ENCODE measurements at places on chromosomes 11 and 22.

- H3K4me1 ChIP-seq, result no peaks in the 10 kb centered on the region
- no peaks in the 10 kb centered on the region for H3K27me3 ChIP-seq
- no peaks in the 10 kb centered on the region for H3K36me3 ChIP-seq
- no peak for DNase-seq
These were observed 8.4 kb upstream of the OMP start for GRCh38 chr11:77093987-77094840.

DNA sequence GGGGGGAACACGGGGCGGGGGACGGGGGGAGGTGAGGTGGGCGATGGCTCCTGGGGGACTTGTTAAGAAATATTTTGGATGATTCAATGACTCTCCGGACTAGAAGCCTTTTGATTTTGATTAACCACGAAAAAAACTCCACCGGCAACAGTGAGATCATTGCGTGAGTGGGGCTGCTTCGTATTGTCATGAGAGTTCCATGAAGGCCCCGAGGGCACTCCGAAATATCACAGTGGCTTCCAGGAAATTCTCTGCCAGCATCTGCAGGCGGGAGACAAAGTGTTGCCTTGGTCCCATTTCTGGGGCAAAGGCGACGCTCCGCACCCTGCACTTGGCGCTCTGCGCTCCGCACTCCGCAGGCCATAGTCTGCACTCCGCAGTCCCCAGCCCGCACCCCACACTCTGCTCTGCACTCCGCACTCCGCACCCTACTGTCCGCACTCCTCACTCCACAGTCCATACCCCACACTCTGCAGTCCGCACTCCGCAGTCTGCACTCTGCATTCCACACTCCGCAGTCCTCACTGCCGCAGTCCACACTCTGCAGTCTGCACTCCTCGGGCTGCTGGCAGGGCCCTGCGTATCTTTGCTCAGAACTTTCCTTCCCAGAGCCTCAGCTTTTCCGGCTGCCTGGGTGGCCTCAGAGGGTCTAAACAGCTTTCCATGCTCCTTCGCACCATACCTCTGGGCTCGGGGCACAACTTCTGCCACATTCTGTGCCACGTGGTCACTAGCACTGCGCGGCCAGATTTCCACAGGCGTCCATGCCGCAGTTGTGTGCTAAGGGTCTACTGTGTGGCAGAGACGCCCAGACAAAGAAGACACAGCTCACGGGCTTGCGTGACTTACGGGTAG, 61.1 kb downstream of the LINC01488 start:
- H3K27ac ChIP-seq, result no peak overlapping the region
- no peaks in the 10 kb centered on the region for H3K27me3 ChIP-seq
- H3K4me1 ChIP-seq, result no peaks in the 10 kb centered on the region
- no peaks in the 10 kb centered on the region for H3K36me3 ChIP-seq
- DNase-seq, result no peak
- no peak overlapping the region for H3K4me3 ChIP-seq

GRCh38 chr11:44338026-44338425, 28.1 kb upstream of the ALX4 start:
- DNase-seq, result no peak
- no peak overlapping the region for H3K4me3 ChIP-seq
- H3K27me3 ChIP-seq, result peaks cover 17% of the 10 kb centered on the region

DNA sequence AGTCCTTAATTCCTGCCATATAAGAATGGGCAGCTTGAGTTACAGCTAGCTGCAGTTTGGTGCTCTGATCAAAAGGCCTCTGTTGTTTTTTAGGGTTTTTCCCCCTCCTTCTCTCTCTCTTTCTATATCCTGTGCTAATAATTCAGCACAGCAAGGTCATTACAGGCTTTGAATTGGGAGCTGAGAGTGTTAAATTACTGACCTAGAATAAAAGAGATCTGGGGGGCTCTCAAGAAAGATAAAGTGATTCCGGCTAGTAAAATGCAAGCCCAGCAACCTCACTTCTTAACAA, 84.9 kb downstream of the CSTPP1 start:
- no peak overlapping the region for H3K27ac ChIP-seq
- no peak for DNase-seq
- no peak overlapping the region for H3K4me3 ChIP-seq
- H3K4me1 ChIP-seq, result peaks cover 3% of the 10 kb centered on the region
- H3K36me3 ChIP-seq, result no peaks in the 10 kb centered on the region
- no peaks in the 10 kb centered on the region for H3K27me3 ChIP-seq

DNA sequence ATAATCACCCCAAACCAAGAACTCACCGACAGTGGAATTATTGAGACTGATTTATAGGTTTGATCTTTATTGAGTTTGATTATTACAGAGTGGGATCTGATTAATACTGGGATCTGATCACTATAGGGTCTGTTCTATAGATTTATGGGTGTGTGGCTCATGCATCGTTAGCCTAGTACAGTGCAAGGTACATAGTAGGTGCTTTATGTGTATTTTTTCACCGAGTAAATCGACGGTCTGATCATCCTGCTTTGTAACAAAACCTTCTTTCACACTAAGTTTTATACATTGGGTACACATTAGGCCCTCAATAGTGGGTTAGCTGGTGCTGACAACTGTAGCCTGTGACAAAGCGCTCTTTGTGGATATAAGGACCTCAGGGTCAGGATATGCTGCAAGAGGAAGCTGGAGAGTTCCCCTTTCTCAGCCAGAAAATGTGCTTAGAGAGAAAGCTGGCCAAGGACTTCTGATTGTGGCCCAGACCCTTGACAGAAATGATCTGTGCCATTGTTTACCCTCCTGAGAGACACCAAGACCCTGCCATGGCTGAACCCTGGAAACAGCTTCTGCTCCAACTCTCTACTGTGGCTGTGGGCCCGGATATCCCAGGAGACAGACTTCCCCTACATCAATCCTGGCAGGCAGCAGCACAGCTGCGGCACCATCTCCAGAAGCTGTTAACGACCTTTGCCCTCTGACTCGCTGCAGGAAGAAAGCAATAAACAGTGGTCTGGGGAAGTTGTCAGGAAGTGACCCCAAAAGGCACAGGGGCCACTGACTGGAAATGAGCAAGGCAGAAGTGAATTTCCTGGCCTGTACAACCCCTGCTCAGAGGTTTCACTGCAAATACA, 16.1 kb upstream of the TPP1 start:
- H3K27ac ChIP-seq, result no peak overlapping the region
- H3K4me3 ChIP-seq, result no peak overlapping the region
- H3K27me3 ChIP-seq, result peaks cover 5% of the 10 kb centered on the region
- H3K36me3 ChIP-seq, result no peaks in the 10 kb centered on the region
- H3K4me1 ChIP-seq, result no peaks in the 10 kb centered on the region
- no peak for DNase-seq

GRCh38 chr11:122068837-122069236, 47.2 kb downstream of the BLID start:
- no peak for DNase-seq
- H3K4me1 ChIP-seq, result no peaks in the 10 kb centered on the region
- H3K27me3 ChIP-seq, result no peaks in the 10 kb centered on the region
- no peaks in the 10 kb centered on the region for H3K36me3 ChIP-seq
- no peak overlapping the region for H3K4me3 ChIP-seq
- H3K27ac ChIP-seq, result no peak overlapping the region

DNA sequence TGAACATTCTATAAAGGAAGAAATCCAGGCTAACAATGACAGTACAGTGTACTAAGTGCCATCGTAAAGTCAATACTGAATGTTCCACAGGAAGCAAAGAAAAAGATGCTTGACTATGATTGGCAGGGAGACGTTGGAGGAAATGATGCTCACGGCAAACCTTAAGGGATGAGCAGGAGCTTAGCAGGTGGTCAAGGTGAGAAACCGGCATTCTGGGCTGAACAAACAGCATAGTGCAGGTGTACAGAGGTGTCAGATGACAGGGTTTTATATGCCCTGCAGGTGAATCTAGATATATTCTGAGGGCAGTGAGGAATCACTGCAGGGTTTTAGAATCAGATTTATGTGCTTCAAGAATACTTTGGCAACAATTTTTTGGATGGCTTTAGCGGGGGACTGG, 85.3 kb upstream of the HEPHL1 start:
- no peaks in the 10 kb centered on the region for H3K27me3 ChIP-seq
- H3K4me3 ChIP-seq, result no peak overlapping the region
- no peaks in the 10 kb centered on the region for H3K36me3 ChIP-seq
- no peak overlapping the region for H3K27ac ChIP-seq

- H3K27ac ChIP-seq, result no peak overlapping the region
- no peaks in the 10 kb centered on the region for H3K36me3 ChIP-seq
- no peaks in the 10 kb centered on the region for H3K4me1 ChIP-seq
- no peaks in the 10 kb centered on the region for H3K27me3 ChIP-seq
These were observed 102.4 kb upstream of the TIMP3 start for GRCh38 chr22:32699001-32699582.

- peaks cover 12% of the 10 kb centered on the region for H3K4me1 ChIP-seq
- no peak overlapping the region for H3K4me3 ChIP-seq
- H3K27me3 ChIP-seq, result no peaks in the 10 kb centered on the region
- peaks cover 6% of the 10 kb centered on the region for H3K36me3 ChIP-seq
These were observed 1.7 kb upstream of the SLC29A2 start for GRCh38 chr11:66373265-66373664.

DNA sequence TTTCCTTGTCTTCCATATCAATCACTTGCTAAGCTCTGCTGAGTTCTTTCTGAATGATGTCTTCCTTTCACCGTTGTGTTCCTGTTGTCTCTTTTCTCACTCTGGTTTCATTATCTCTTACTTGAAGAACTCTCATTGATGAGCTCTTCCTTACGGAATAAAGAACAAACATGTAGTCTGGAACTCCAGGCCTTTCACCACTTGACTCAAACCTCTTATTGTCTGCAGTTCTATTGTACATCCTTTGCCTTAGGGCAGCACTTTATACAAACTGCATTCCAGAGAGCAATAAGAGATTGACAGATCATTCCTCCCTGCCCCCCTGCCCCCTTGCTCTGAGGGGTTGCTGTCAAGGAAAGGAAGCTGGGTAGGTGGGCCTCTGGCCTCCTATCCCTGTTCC, 517.4 kb downstream of the TMEM135 start:
- H3K4me1 ChIP-seq, result no peaks in the 10 kb centered on the region

DNA sequence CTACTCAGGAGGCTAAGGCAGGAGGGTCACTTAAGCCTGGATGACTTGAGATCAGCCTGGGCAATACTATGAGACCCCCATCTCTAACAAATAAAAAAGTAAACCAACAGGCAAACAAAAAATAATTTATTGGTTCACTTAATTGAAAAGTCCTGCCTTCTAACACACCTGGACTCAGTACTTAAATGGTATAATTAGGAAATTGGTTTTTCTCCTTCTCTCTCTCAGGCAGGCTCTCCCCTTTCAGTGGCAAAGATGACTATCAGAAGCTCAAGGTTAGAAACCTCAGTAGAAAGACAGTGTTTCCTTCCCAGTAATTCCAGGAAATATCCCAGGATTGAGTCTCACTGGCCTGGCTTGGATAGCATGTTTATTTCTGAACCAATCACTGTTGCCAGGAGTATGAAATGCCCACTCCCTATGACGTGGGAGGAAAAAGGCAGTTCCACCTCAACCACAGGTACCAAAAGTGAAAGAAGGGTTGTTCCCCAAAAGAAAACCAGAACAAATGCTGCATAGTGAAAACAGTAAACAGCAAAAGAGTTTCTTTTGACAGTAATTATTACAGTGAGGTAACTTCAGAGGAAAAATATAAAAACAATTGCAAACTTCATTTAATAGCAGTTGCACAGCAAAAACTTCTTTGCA, 56.3 kb upstream of the SOX6 start:
- no peak overlapping the region for H3K27ac ChIP-seq
- DNase-seq, result no peak
- no peaks in the 10 kb centered on the region for H3K4me1 ChIP-seq
- H3K4me3 ChIP-seq, result no peak overlapping the region

GRCh38 chr11:2942447-2942846, 13.2 kb upstream of the PHLDA2 start:
- H3K4me3 ChIP-seq, result no peak overlapping the region
- H3K27me3 ChIP-seq, result no peaks in the 10 kb centered on the region
- no peak overlapping the region for H3K27ac ChIP-seq
- H3K36me3 ChIP-seq, result peaks cover 4% of the 10 kb centered on the region
- DNase-seq, result no peak

GRCh38 chr11:31987118-31988005, 103.5 kb upstream of the RCN1 start:
- H3K27me3 ChIP-seq, result peaks cover 3% of the 10 kb centered on the region
- H3K4me1 ChIP-seq, result no peaks in the 10 kb centered on the region

DNA sequence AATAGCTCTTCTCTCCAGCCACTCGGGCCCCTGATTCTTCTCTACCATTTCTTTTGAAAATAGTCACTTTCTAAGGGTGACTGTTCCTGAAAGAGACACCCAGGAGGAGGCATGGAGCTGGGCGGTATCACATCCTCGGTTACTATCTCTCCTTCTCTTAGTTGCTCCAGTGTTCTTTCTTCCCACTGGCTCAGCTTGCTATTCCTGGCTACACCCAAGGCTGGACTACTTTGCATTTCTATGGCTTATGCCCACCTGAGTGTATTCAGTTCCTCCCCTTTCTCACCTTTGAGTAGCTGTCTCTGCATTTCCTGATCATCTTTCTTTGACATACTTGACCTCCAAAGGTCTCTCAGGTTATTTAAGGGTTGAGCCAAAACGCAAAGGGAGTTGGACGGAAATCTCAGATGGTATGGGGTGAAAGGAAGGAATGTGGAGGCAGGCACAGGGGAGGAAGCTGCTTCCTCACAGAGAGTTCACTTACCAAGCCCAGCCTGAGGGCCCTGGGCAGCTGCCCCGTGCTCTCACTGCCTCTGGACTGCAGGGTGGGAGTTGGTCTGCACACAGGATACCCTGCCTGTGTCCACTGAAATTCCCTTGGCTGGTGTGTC, 155.7 kb downstream of the SNX19 start:
- DNase-seq, result peak; percentile 39
- H3K27ac ChIP-seq, result peak overlapping the region; percentile 9
- H3K27me3 ChIP-seq, result no peaks in the 10 kb centered on the region
